ENCODE measurements at places on chromosomes 4 and X.

DNA sequence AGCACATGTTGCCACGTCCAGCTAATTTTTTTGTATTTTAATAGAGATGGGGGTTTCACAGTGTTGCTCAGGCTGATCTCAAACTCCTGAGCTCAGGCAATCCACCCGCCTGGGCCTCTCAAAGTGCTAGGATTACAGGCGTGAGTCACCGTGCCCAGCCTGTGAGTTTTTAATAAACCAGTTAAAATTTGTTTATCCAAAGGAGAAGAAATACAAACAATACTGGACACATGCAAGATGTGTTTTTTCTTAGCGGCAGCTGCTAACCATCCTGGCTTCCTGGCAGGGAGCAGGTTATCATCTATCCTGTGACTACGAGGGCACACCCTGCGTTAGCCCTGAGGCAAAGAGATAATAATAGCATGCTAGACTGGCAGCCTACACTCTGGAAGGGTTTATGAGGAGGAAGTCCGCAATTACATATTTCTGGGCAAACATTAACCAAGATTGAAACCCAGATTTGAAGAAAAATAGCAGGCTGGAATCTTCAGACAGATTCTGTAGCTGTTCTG is 191.4 kb downstream of the SPRY1 start:
- no peak for DNase-seq

- no peak for DNase-seq
Observed at GRCh38 chrX:16646366-16647138, 3.4 kb upstream of the S100G start.

- no peak for DNase-seq
Observed at GRCh38 chr4:81257816-81258215, 42.8 kb upstream of the PRKG2 start.

GRCh38 chrX:11663875-11664210 is 1.9 kb downstream of the ARHGAP6 start:
- no peak for DNase-seq

DNA sequence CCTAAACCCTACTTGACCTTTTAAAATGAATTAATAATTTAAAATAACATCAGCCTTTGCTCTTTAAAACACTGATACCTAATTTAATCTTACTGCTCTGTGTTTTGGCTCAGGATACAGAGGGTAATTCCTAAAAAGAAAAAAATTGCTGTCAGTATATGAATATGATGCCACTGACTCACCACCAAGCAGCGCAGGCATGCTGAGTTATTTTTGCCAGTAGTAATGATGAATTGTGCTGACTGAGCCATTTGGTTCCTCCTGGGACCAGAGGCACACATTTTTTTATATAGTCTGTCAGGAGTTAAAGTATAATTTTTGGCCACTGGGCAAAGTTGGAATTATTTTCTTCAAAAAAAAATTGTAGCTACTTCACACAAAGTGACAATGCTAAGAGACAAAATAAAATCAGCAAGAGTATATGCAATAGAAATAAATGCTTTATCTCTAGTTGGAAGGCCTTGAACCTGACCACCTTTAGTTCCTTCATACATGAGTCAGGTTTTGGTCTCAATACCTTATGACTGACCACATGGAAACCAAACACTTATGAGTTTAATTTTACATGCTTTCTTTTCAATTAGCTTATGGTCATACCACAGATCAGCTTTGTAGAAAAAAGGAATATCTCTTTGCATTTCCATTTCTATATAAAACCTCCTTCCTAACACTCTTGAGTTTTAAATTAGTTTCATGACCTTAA is 115.1 kb downstream of the PPP3CA start:
- no peak for DNase-seq

GRCh38 chr4:74619931-74620702 is 174.2 kb downstream of the BTC start:
- DNase-seq, result no peak

- no peak for DNase-seq
Observed at GRCh38 chr4:89422441-89422990, 114.9 kb upstream of the GPRIN3 start.

- DNase-seq, result no peak
Observed at GRCh38 chr4:71494539-71494938, 155.7 kb downstream of the SLC4A4 start.

- DNase-seq, result no peak
Observed at GRCh38 chrX:103517246-103517645, 2.0 kb downstream of the RAB40A start.

GRCh38 chr4:2337131-2337723 is 75.3 kb upstream of the MXD4 start:
- DNase-seq, result no peak

DNA sequence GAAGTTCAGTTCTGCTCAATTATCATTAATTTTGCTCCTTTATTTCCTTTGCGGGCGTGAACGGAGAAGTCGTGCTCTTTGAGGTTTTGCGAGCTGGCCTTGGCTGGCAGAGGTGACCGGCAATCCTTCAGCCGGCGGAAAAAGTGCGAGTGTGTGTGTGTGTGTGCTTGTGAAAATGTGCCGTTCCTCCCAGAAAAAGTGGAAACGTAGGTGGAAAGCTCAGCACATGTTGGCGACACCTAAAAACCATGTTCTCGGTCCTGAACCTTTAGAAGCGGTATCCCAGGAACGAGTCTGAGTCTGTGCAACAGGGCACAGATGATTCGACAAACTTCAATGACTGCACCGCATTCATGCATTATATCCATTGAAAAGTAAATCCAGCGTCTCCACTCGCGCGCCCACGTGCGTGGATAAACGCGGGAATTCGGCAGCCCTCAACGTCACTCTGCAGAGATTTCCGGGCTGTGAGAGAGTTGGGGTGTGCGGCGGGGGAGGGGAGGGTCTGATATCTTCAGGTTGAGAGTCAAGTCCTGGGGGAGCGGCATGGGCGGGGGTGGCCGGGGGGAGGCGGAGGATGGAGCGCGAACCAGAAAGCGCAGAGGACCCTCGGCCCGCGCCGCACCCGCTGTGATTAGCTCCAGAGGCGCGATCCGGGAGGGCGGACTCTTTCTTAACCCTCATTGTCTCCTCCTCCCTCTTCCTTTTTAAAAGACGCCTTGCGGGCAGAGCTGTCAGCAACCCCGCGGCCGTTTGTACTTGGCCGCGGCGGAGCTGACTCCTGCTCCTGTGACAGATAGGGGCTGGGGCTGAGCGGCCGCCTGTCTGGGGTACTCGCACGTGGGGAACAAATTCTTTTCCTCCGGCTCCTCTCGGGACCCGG is at the start of gene SHISA3:
Gene SHISA3 (plus strand): TSS at position 737 of the 883 bp plus-strand sequence. CDS start 569 bp downstream, outside the sequence.
- DNase-seq, result peak; percentile 25

DNA sequence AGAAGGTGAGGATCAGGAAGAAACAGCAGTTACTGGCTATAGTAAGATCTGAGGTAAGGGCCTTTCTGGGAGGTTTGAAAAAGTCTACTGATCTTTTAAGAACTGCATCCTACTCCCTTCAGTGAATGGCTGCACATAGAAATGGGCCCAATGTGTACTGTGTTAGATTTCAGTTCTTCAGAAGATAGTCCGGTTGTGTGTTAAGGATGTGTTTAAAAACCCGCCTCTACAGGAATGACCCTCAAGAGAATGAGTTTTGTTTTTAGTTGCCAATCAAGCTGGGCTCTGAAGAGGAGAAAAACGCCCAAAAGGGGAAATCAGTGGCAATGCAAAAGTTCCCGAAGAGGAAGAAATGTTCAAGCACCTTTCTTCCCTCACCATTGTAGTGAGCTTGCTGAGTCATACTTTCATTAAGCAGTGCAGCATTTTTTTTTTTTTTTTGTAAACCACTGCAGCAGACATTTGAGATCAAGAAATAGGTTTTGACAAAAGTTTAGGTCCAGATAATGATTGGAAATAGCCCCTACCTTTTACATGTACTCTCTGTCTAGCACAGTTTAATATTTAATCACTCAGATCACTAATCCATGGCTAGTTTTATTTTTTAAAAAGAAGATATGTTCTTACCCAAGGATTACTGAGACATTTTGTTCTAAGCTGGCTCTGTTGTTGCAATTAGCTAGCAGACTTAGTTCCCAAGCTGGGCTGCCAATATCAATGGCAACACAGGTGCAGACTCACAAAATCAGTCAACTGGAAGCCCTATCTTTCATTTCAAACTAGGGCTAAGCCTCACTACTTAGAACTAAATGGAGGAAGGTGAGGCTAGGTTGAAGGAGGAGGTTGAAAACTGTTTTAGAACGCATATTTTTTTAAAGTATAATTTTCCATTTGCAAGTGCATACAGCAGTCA is 7.0 kb upstream of the TRPC5OS start:
- DNase-seq, result no peak

GRCh38 chr4:160038615-160039014 is 935.7 kb downstream of the RAPGEF2 start:
- DNase-seq, result no peak

GRCh38 chrX:105167233-105167632 is 53.3 kb downstream of the TEX13A start:
- no peak for DNase-seq

DNA sequence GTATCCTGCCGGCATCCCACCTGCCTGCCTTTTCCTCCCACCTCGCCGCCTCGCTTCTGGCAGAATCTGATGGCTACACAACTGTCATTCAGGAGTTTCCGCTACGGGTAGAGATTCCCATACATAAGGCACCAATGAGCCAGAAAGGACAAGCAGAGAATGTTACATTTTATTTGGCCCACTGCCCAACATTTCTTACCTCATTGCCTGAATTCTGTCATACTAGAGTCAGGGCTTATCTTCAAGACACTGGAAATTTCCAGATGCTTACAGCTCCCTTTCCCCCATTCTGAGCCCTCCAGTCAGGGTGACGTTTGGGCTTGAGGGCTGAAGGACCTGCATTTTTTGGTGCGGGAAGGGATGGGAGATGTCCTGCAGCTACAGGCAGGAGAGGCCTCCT is 113.0 kb downstream of the NHS start:
- DNase-seq, result no peak
